ENCODE measurements at places on chromosomes 3 and 15.

GRCh38 chr3:16928386-16929132 lies 43.8 kb downstream of the PLCL2 start:
- DNase-seq = no peak

GRCh38 chr3:35042210-35042991 lies 596.9 kb upstream of the ARPP21 start:
- no peak for DNase-seq

DNA sequence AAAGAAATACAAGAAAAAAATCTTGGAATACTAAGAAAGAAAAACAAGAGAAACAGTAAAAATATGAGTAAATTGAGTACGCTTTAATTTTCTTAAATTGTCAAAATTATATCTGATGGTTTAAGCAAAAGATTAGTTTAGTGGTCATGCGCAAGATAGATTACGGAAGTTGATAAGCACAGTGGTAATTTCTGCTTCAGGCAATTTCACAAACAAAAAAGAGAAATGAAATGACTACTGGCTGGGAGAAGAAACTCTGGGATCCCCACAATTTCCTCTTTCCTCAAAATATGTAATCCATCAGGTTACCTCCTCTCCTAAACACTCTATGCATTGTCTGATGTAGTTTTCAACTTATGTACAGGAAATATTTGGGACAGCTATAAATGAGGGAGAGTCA lies 9.0 kb downstream of the MYD88 start:
- DNase-seq = no peak

GRCh38 chr3:184524981-184525336 lies 36.6 kb upstream of the EPHB3 start:
- peak; percentile 54 for DNase-seq

DNA sequence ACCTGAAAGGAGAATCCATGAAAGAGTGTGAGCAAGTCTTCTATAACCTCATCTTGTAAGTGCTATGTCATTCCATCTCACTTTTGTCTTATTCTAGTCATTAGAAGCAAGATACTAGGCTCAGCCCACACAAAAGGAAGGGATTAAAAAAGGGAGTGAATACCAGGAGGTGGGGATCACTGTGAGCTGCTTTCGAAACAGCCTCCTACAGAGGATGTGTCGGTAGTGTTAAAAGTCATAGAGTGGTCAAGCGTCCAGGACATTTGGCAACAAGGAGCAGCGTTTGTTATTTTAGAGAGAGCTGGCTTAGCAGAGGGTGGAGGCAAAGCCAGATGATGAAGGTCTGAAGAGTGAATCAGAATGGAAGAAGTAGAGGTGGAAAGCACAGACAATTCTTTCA lies 11.7 kb upstream of the ZNF148 start:
- DNase-seq = no peak

DNA sequence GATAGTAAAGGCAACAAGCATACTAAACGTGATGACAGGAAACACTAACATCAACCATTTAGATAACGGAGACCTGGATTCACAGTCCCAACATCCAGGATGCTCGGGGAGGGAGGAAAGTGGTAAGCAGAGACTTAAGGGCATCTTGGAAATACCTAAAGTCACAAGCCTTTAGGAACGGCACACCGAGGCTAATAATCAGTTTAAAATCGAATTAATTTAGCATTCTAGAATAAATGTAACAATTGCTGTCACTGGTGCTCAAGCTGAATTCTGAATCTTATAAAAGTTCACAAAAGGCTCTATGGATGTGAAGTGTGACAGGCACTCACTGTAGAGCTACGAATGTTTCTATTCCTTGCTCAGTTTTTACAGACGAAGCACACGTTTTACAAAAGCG lies 1.3 kb downstream of the CD47 start:
- no peak for DNase-seq

GRCh38 chr3:131730581-131730980 lies 227.8 kb upstream of the MRPL3 start:
- no peak for DNase-seq

- DNase-seq = peak; percentile 100
Observed at GRCh38 chr3:133573054-133573628, 345 bp upstream of the CDV3 start.

- DNase-seq = no peak
Observed at GRCh38 chr3:190249414-190249813, 72.8 kb downstream of the CLDN1 start.

GRCh38 chr3:32203854-32204253 lies 34.6 kb upstream of the CMTM8 start:
- no peak for DNase-seq

- DNase-seq = no peak
Observed at GRCh38 chr3:9022305-9023225, 59.3 kb upstream of the RAD18 start.

DNA sequence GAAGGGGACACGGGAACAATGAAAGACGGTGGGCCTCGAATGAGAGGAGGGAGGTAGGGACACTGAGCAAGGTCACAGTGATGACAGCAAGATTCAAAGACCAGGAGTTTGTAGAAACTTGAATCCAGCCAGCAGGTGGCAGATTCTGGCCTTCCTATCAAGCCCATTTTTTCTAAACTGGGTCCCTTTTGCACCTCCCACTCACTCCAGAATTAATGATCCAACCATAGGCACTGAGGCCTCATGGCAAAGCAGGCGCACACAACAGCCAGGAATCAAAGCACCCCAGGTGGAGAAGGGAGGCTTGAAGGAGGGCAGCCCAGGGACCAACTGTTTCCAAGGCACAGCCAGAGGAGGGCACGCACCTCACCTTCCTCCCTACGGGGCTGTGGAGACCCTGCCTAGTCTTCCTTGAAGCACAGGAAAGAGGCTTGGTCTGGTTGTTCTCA lies 90.2 kb downstream of the ANP32A start:
- peak; percentile 70 for DNase-seq

DNA sequence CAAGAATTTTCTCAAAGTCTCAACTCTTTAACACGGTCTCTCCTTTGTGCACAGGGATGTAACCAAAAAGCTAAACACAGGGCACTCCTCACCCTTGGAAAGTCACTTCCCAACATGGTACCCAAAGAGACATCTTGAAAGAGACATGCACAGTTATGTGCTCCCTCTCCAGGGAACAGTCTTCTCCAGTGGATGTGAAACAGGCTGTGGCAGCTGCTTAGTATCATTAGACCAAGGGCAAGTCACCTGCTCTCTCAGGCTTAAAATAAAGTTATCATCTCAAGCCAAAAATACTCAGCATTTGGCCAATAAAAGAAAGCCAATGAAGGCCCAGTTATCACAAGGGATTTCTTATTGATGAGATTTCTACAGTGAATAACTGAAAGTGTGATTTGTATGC lies 128.3 kb downstream of the WDR76 start:
- DNase-seq = no peak

- no peak for DNase-seq
Observed at GRCh38 chr3:75294124-75294523, 370.0 kb upstream of the FRG2C start.

DNA sequence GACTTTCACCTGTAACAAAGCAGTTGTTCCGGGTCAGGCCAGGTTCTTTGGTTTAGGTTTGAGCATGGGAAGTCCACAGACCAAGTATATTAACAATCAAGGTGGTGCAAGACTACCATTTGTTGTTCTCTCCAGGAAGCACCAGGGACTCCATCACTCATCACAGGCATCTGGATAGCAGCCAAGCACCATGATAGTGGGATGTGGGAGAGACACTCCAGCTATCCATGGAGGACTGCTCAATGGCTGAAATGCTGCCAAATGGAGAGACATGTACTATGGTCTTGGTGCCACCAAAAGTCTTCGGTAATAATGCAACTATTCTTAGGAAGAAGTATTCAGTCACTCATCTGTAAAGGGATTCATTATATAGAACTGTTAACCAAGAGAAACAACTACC lies 143.0 kb downstream of the TNIK start:
- DNase-seq = no peak

DNA sequence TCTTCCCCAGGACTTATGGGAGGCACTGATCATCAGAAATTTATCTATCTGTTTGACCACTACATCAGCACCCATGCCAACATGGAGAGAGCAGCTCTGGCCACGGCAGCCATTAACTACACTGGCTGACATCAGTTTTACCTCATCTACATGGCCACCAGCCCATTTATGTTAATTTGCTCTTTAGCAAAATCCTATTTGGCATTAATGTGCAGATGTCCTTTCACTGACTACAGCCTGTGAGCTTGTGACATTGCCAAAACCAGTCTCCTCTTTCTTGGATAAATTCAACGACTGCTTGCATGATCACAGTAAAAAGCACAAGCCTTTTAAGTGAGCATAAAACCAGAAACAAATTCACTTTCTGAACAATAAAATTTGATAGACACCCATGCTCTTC lies 47.5 kb downstream of the NR1I2 start:
- DNase-seq = no peak

DNA sequence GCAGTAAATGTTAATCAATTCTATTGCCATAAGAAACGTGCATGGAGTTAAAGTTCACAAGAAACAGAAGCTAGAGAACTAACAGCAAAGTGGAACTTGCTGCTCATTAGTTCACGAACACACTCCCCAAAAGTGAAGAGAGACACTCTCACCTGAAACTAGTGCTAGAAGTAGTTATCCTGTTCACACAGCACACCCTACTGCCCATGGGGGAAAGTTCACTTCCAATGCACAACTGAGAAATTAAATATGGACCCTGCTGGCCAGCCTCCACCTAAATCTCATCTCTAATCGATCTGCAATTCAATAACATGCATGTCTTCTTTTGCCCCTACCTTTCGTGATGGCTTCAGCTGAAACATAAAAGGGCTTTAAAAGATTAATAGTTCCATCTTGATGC lies 39.4 kb upstream of the FRMD4B start:
- DNase-seq = peak; percentile 77

DNA sequence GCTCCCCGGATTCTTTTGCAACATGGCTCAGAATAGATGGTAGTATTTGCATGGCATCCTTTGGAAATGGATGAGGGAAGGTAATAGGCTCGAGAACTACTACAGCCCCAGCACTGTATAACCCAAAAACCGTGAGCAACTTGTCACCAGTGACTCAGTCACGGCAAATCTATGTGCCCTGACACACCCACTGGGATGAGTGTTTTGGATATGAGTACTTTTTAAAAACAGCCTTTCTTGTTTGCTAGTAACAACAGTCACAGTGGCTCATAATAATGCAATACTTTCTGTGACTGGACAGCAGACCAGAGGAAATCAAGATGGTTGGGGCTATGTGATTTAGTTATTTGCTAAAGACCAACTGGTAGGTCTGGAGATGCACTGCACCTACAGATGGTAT lies 299.6 kb downstream of the ULK4 start:
- no peak for DNase-seq

- no peak for DNase-seq
Observed at GRCh38 chr3:196219970-196220311, 3.6 kb downstream of the SLC51A start.

Data from hematopoietic multipotent progenitor cell (in vitro differentiated cells).